ENCODE measurements at places on chromosomes 11 and 22.

- no peak for DNase-seq
Observed at GRCh38 chr11:24005202-24005876, 491.5 kb upstream of the LUZP2 start.

DNA sequence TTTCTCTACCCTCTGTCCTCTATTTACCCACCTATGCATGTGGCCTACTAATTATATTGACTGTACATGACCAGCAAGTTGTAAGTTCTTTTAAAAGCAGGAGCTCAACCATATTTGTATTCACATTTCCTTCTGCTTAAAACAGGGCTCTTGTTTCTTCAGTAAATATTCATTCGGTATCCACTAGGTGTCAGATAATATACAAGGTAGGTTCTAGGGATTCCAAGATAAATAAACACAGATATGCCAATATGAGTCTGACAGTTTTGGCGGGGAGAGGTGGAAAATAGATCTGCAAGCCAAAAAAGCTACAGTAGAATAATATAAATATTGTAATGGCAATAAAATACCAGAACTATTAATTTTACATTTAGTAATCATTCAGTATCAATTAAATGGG is 15.3 kb upstream of the RAB30 start:
- no peak for DNase-seq

- DNase-seq = no peak
Observed at GRCh38 chr22:43990044-43990443, 34.1 kb upstream of the PARVB start.

- DNase-seq = no peak
Observed at GRCh38 chr11:1558775-1559110, 13.3 kb downstream of the DUSP8 start.

DNA sequence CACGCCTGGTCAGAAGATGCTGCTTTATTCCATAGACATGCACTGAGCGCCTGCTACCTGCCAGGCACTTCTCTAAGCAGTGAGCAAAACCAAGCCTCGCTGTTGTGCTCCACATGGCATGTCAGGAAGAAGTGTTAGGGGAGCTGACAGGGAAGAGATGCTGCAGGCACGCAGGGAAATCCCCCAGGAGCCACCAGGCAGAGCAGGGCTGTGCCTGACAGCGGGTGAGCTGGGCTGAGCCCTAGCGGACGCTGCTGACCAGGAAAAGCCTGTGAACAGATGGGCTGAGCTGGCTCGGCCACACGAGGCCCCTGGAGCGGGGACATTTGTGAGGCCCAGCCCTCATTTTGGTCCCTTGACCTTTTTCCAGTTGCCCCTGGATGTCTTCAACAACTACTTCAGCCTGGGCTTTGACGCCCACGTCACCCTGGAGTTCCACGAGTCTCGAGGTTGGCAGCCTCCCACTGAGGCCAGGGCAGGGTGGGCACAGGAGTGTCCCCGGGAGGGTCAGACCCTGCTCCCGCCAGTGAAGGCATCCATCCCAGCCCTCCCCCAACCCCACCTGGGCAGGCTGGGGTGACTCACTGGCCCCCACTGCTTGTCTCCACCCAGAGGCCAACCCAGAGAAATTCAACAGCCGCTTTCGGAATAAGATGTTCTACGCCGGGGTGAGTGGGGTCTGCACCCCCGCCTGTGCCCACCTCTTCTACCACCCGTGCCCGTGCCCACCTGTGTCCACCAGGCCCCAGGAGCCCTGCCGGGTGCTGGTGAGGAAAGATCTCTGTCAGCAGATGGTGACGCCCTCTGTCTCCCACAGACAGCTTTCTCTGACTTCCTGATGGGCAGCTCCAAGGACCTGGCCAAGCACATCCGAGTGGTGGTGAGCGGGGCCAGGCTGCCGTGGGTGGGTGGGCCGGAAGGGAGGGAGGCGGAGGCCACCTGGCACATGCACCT is 7.4 kb upstream of the MDK start:
- no peak for DNase-seq

DNA sequence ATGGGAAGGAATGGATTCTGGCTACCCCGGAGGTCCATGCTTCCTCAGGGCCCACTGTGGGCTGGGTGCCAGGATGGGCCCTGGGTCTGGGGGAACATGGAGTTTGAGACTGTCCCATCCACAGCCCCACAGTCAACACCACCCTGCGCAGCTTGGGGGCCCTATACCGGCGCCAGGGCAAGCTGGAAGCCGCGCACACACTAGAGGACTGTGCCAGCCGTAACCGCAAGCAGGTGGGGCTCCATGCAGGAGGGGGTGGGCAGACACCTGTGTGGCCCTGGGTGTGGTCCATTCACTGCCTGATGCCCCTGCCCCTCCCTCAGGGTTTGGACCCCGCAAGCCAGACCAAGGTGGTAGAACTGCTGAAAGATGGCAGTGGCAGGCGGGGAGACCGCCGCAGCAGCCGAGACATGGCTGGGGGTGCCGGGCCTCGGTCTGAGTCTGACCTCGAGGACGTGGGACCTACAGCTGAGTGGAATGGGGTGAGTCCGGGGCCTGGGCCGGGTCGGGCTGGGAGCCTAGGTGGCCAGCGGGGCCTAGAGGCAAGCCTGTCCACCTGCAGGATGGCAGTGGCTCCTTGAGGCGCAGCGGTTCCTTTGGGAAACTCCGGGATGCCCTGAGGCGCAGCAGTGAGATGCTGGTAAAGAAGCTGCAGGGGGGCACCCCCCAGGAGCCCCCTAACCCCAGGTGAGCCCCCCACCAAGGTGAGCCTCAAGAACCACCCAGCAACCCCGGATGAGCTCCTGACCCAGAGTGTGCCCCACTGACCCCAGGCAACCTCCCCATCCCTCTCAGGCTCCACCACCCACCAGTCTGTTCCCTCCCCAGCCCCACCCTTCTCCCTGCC is 2.7 kb upstream of the RAB1B start:
- no peak for DNase-seq

- no peak for DNase-seq
Observed at GRCh38 chr11:21461701-21462100, 731.2 kb upstream of the ANO5 start.

DNA sequence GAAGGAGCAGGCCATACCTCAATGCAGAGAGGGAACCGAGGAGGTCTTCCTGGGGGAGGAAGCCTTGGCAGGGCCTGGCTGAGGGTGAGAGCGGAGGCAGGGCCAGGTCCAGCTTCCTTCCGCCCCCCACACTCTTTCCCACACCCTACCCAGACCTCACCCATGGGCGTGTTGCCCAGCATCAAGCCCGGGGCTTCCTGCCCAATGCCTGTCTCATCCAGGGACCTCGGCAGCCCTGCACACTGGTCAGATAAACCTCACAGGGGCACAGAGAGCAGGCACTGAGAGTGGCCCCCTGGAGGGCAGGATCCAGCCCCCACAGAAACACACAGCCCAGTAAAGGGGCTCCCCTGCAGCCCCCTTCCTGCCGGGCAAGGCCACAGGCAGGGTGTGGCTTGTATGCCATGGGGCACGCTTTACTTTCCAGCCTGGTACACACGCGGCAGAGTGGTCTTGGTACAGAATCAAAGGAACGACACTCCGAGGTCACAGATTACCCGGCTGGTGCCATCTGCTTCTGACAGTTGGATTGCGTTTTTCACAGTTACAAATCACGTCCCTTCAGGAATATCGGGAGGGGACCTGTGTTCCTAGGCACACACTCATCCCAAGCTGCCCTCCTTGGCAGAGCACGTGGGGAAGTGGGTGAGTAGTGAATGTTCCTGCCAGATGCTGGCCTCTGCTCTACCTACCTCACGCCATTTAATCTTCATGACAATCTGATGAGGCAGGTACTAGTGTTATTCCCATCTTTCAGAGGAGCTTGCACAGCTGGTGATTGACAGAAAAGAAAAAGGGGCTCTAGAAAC is 20.0 kb upstream of the CD5 start:
- no peak for DNase-seq

- peak; percentile 48 for DNase-seq
Observed at GRCh38 chr11:9053316-9054035, 37.9 kb downstream of the SCUBE2 start.

DNA sequence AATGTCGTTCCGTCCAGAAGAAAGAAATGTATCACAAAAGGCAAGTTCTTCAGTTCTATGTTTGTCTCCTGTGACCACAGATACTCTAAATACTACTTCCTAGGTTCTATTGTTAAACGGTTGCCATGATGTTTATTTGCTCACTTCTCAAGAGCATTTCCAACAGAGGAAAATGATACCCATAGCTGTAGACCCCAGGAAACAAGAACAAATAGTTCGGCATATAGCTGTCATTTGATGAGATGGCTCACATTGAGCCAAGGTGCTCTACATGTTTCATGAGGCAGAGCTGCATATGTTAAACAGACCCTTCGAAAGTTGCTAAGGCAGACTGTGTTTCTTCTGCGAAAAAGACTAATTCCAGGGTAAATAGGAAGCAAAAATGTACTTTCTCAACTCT is 15.4 kb upstream of the ANGPTL5 start:
- DNase-seq = no peak

DNA sequence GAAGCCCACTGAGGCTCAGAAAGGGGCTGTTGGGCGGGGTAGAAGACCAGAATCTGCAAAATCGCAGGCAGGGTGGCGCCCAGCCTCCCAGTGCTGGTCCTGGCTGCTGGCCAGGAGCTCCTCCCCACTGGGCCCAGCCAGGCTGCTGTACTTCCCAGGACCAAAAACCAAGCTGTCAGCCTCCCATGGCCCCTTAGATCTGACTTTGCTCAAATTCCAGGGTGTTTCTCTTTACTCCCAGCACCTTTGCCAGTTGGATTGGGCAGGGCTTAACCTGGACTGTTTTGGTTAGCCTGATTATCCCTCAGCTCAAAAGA is 44.2 kb upstream of the WEE1 start:
- DNase-seq = no peak

DNA sequence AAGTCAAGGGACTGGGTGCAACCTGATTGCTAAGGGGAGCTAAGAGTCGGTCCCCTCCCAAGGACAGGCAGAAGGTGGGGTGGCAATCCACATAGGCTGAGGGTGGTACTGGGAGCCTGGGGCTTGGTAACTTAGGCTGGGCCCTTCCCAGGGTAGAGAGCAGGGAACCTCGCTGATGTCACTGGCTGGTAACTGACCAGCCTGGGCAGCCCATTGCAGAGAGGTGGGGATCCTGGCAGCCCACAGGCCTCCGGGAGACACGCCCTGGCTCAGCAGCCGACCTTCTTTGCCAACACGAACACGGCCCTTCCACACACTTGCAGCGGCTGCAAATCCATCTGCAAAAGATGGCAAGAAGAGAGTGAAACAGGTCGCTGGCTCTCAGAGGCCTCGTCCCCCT is 25.4 kb downstream of the A4GALT start:
- no peak for DNase-seq

- DNase-seq = no peak
Observed at GRCh38 chr11:113134626-113135025, 173.4 kb downstream of the NCAM1 start.

DNA sequence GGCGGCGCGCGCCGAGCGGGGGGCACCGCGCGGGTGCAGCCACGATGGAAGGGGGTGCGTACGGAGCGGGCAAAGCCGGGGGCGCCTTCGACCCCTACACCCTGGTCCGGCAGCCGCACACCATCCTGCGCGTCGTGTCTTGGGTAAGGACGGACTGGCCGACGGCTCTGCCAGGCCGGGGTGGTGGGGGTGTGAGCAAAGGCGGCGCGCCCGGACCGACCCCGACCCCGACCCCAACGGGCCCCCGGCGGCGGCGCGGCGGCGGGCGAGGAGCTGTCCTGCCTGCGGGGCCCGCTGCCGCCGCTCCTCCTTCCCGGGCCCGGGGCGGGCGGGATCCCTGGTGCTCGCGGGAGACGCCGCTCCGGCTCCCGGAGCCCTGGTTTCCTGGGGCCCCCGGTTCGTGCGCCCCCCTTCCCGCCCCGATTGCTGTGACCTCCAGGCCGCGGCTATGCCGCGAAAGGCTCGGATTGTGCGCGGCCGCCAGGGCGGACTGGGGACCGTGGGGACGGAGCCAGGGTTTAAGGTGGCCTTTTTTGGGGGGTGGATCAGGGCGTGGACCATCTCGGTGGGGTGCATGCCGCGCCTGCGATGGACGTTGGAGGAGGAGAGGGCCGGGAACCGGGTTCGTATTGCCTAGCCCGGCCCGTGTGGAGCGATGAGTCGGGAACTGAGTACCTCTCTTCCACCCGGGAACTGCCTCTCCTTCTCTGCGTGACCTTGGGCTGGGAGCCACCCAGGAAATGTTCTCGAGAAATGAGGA is at the start of gene SYNGR1:
TSS of gene SYNGR1 (plus strand) at position 25 of the 760 bp plus-strand sequence. CDS start at position 45, 20 bp downstream.
- DNase-seq = no peak

DNA sequence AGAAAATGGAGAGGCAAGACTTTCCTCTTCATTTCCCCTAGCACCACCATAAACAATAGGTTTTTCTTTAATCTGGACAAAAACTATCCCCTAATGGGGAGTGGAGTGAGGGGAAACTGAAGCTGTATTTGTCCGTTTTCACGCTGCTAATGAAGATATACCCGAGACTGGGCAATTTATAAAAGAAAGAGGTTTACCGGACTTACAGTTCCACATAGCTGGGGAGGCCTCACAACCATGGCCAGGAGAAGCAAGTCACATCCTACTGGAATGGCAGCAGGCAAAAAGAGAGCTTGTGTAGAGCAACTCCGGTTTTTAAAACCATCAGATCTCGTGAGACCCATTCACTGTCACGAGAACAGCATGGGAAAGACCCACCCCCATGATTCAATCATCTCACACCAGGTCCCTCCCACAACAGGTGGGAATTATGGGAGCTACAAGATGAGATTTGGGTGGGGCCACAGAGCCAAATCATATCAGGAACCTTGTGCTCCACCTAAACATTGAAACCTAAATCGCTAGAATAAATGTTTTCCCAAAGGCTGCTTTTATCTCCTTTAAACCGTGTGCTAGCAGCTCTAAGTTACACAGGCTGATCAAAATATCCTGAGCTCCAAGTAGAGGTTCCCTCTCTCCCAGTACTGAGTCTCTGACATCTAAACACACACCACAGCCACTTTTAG is 4.3 kb downstream of the UBQLN3 start:
- DNase-seq = no peak

DNA sequence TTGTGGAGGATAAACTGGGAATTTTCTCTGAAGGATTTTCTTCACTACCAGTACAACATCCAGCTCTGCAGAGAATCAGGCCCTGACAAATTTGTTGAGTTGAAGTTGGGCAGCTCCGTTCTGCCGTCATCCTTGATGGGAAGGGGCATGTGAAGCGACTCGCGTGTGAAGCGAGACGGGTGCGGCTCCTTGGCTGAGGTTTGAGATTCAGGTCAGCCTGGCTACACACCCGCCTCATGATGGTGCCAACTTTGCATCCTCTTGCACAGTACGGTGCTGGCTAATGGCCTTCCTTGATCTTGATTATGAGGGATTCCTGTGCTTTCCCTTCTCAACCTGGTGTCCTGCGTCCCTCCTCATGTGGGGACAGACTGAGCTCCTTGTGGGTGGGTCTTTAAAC is 19.7 kb upstream of the CDC42EP2 start:
- no peak for DNase-seq

- DNase-seq = no peak
Observed at GRCh38 chr11:111795334-111795985, 29.3 kb upstream of the PPP2R1B start.

DNA sequence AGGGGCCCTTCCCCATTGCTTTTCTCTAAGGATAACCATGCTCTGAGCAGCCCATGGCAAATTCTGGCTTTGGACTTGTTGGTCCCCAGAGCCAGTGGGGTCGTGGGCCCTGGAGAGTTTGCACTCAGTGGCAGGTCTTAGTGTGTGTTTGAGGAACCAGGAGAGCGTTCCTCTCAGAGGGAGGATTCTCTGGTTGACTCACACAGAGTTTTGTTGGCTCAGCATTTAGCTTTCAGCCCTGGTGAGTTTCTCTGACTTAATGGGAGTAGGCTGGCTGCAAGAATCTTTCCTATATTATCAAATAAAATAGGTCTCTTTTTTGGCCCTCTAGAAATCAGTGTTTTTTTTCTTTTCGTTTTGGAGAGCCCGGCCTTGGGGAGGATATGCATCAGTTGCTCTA is 20.9 kb downstream of the ST14 start:
- no peak for DNase-seq
